Glomerular endothelial cell (primary cell): ENCODE measurements at places on chromosomes 2 and 18. TPM values are rescaled to one million over a fixed set of nuclear protein-coding genes. Genes with fewer than 3 reads are reported as not detected.

GRCh38 chr18:54812885-54813284 lies 15.4 kb upstream of the RAB27B start:
- DNase-seq: no peak

DNA sequence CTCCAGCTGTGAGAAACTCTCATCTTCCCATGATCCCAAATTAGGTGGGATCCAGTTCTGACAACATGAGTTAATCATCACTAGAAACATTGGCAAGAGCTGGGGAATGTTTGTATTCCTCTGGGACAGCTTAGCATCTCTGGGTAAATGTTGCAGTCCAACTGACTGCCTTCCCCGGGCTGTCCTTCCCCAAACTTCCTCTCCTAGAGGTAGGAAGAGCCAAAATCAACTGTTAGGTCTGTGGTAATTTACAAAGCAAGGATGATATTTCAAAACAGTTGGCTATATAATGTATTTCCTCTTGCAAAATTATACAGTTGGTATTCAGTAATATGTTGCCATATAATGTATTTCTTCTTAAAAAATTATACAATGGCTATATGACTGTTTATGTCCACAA lies 148.5 kb downstream of the MGAT5 start:
- DNase-seq: no peak

DNA sequence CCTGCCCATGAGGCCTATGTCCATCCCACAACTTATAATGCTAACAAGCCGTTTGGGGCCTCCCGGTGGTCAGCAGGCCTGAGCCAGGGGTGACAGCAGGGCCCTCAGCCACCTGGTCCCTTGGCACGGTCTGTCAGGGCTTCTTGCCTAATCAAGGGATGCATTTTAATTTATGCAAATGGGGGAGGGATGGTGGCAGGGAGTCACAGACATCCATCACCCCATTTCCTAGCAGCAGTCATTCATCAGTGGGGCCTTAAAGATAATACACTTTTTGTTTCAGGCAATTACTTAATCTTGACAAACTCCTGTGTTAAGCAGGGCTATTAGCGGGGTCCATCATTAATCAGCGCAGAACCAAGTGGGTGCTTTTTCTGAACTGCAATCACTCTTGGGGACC lies 174.5 kb downstream of the GLI2 start:
- DNase-seq: no peak

The ASPRV1 gene
- 0.64 and 0.82 TPM in 2 replicates for total RNA-seq

The TRABD2A gene
- total RNA-seq: 1.3 and 4.5 TPM in 2 replicates
